Cerebellum (tissue), 4 donors: ENCODE measurements at places on chromosomes 7 and 10.

DNA sequence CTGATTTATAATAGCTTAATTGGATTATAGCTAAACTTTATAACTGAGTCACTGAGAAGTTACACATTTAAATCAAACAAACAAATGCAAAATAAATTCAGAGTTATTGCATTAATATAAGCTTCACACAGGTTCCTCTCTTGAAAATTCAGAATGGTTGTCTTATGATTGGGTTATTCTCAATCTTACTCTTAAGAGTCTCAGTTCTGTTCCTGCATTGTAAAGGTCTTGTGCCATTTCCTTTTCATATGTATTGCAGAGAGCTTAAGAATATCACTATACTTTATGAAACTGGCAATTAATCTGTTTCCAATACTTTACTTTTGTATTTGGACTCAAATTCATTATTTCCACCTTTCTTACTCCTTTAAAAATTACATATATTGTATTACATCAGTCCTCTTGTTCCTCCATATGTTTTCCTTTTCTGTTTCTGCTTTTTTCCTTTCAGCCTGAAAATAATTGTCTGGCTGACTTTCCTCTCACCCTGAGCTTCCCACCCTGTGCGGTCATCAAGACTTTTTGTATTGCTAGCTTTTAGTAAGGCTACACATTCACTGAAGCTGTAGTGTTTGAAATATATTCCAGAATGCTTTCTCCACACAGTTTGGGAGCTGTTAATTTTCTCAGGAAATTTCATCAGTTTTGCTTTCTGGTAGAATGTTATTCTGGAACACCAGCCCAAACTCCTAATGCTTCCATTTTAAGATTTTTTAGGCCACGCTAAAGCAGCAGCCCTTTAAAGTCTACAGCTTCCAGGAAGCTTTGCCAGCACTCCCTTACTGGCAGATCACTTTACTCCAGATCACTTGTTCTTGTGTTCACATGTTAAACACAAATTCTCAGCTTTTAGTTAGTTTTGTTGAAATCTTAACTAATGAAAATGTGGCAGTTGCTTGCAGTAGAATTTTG lies 139.4 kb downstream of the KCND2 start:
- DNase-seq, result no peak

GRCh38 chr7:38669965-38670520 lies 38.9 kb upstream of the AMPH start:
- DNase-seq, result no peak

- DNase-seq, result no peak
Measured at GRCh38 chr7:151756076-151756731, 120.7 kb downstream of the PRKAG2 start.

- no peak for DNase-seq
Measured at GRCh38 chr10:103550229-103550628, 56.7 kb downstream of the NEURL1 start.

DNA sequence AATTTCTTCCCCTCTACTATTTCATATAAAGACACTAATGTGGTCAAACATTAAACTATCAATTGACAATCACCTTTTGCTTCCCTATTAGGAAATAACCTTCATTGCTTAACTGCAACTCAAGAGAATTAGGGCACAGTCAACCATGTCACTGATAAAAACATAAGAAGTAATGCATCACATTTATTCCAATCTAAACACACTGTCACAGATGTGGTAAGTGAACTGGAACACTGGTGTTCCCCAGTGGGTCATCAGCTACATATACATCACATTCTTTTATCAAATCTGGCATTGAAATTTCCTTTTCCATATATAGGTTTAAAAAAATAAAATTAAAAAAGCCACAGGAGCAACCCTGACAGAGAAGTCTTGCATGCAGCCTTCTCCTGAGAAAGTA lies 3.7 kb downstream of the TRIL start:
- no peak for DNase-seq

- DNase-seq, result no peak
Measured at GRCh38 chr7:116122972-116123595, 87.3 kb upstream of the TES start.

- DNase-seq, result no peak
Measured at GRCh38 chr10:24241536-24242040, 32.6 kb downstream of the KIAA1217 start.

GRCh38 chr10:17576768-17577167 lies 40.4 kb downstream of the HACD1 start:
- no peak for DNase-seq

- no peak for DNase-seq
Measured at GRCh38 chr10:1059902-1060301, 3.7 kb downstream of the WDR37 start.

DNA sequence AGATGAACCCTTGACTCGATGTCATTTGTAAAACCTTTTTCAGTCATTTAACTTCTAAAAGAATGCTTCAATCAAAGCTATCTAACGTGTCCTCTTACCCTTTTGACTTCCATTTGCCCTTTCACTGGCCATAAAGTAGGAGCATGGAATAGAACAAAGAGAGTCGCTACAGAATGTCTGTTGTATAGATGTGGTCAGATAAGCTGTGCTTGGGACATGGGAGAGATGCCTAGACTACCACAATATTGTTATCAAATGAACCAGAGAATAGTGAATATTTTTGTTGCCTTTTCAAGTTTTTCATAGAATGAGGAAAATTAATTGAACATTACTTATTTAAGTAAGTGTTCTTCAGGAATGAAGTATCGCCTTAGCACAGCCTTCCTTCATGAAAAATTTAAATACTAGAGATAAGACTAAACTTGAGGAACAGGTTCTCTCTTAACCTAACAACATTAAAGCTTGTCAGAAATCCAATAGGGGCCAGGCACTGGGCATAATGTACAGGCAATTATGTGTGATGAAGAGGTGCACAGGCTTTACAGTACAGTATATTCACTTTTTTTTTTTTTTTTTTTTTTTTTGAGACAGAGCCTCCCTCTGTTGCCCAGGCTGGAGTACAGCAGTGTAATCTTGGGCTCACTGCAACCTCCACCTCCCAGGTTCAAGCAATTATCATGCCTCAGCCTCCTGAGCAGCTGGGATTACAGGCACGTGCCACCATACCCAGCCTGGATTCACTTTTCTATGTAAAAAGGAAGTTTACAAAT lies 7.5 kb upstream of the KMT2E start:
- DNase-seq, result no peak

DNA sequence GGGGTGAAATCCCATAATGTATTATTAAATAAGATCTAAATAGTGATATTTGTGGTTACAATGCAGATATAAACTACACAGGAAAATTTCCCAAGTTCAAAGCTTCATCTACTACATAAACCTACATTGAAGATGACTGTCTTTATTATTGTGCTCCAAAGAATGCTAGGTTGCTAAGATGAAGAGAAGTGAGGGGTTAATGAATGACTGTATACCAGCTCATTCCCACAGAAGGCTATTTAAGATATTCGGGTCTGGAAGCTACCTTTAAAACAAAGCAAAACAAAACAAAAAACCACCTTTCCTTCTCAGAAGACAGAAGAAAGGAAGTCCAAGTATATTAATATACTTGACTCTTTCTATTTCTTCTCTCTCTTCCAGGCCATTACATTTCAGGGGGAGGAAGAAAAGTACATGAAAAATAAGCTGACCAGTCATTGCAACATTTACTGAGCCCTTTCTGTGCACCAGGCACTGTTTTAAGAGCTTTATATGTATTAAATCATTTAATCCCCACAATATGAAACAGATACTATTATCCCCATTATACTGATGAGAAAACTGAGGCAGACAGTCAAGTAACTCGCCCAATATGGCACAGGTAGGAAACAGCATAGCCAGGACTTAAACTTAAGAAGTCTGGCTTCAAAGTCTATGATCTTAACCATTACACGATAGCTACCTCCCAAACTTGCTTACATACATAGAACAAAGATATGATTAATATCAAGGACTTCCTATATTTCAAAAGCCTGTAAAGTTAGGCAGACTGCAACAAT lies 48.1 kb downstream of the TNPO3 start:
- DNase-seq, result no peak

GRCh38 chr10:16195894-16196293 lies 240.9 kb upstream of the PTER start:
- DNase-seq, result no peak
